ENCODE measurements at places on chromosomes 16 and 17.

DNA sequence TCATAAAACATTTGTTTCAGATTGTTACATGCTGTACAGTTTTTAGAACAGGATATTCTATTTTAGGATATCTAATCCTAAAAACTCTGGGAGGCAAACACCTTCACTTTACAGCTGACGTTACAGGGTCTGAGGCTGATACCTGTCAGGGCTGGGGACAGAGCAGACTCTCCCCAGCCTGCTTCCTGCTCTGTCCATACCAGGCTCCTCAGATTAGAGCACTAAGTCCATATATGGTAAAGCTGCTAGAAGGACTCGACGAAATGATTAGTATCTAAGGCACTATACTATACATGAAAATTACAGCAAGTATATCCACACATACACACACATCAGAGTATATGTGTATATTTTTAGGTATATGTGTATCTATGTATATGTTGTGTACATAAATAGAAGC is 125.2 kb downstream of the ZFHX3 start:
- DNase-seq = no peak

GRCh38 chr16:26454102-26454501 is 612.6 kb upstream of the C16orf82 start:
- peak; percentile 19 for DNase-seq

DNA sequence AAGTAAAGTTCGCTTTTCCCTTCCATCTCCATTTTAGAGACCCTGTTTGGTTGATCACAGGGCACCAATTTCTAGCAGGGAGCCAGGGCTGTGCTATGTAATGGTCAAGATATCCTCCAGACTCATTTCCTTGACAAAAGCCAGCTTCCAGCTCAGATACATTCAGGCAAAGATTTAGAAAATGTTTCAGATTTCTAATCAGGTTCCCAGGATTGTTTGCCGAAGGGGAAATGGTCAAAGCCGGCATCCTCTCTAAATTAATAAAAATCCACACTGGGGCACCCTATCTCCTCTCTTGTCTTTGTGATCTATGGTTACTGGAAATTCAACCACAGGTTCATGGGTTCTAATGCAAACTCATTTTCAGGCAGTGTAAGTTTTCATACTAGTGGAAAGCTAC is 686.8 kb upstream of the KIF2B start:
- DNase-seq = no peak

- DNase-seq = no peak
Measured at GRCh38 chr16:57532266-57532625, 4.1 kb downstream of the CCDC102A start.

DNA sequence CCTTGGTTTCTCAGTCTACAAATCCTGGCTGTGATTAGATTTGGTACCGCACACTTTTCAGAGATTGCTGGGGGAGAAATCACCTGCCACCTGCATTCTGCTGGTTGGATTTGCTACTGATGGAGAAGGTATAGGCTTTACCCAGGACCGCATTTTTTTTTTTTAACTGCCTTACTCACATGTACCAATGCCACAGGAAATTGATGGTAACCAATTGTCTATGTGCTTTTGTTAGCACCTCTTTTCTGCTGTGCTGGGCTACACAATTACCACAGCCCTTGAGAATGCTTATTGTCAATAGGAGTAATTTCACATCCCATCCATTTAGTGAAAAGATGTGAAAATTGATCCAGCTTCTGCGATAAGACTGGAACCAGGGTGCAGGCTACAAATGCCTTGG is 74.4 kb upstream of the TANC2 start:
- no peak for DNase-seq

- no peak for DNase-seq
Measured at GRCh38 chr17:60678118-60678444, 430 bp downstream of the BCAS3 start.

DNA sequence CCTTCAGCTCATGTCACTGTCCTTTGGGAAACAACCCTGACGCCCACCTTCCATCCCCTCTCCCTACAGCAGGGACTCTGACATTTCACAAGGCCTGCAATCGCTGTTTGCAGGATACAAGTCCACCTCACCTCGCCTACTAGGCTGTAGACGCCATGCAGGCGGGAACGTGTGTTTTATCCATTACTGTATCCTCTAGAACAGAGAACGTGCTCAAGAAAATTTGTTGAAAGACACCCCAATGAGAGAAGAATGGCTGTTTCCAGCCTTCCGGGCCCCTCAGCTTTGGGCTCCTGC is 1.5 kb upstream of the TTYH2 start:
- DNase-seq = peak; percentile 42

DNA sequence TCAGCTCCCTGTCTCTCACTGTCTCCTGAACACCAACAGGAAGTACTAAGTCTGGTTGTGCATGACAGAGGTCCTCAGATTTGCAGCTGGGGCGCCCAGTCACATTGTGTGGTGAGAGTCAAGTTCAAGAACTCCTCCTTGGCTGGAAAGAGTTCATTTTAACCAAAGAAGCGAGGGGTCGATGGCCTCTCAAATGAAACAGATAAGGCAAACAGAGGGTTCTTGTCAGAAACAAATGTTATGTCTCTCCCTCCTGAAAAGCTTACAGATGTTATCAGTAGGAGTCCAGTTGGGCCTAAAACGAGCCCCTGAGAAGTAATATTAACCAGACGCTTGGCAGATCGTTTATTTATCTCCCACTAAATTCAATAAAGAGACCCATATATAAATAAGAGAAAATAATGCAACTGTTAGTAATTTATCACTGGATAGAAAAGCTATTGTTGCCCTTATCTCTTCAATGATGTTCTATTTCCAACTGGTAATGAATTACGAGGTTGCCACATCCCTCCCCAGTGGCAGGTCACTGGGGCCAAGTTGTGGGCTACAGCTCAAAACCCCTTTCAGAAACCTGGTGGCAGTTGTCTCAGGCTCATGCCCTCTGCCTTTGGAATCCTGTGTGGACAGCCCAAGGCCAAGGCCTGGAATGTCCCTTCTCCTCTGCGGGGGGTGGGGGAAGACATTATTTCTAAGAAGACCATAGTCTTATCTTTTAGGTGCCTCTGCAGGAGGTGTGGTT is 307.5 kb upstream of the DYNLRB2 start:
- DNase-seq = no peak

DNA sequence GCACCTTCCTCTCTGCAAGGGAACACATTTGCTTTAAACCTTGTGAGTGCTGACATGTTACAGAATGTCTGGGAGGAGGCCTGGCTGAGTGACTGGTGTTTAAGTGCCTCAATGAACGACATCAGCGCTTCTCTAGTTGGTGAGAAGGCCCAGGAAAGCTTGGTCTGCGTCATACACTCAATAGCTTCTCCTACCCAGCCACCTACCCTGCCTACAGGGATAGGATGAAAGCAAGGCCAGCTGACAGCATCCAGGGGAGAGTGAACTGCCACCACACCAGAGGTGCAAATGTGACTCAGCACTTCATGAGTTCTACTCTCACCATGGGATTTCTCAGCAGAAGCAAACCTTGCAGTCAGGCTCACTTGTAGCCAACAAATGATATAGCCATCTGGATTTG is 31.7 kb upstream of the CFAP20 start:
- no peak for DNase-seq

- no peak for DNase-seq
Measured at GRCh38 chr16:2715966-2716885, 3.8 kb downstream of the PRSS27 start.

GRCh38 chr17:82935966-82936767 is 96.3 kb upstream of the ZNF750 start:
- no peak for DNase-seq

- peak; percentile 59 for DNase-seq
Measured at GRCh38 chr17:76843703-76844484, 24.3 kb upstream of the MGAT5B start.

DNA sequence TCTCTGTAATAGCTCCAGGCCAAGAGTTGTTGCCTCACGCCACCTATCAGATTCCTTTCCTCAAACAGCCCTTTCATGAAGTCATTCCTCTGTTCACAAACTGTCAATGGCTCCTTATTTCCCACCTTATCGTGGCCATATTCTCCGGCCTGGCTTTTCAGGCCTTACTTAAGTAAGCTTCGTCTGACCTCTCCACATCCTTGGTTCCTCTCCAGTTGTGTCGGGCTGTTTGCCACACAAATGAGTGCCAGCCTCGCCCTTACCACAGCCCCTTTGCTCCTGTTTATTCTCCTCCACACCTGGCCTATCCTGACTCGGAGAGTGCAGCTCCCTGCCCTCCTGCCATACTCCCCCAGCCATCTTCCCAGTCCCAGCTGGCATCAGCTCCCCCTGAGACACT is 2.0 kb downstream of the TP53I13 start:
- DNase-seq = no peak

- peak; percentile 66 for DNase-seq
Measured at GRCh38 chr17:50640686-50641351, 6.1 kb downstream of the ABCC3 start.
